ENCODE measurements at places on chromosomes 2 and 18. TPM values are rescaled to one million over a fixed set of nuclear protein-coding genes. Genes with fewer than 3 reads are reported as not detected.

The COL3A1 gene
- total RNA-seq = 6.9 TPM

The CMPK2 gene
- total RNA-seq = 0.80 TPM

The TRIB2 gene
- 43.2 TPM for total RNA-seq

The GALR1 gene
- total RNA-seq = not detected

- no peaks in the 10 kb centered on the region for H3K4me1 ChIP-seq
- DNase-seq = no peak
- no peak overlapping the region for H3K4me3 ChIP-seq
Measured at GRCh38 chr2:65026154-65026553, 30.1 kb upstream of the CEP68 start.

- DNase-seq = no peak
- no peak overlapping the region for H3K4me3 ChIP-seq
- no peaks in the 10 kb centered on the region for H3K4me1 ChIP-seq
- no peaks in the 10 kb centered on the region for H3K27me3 ChIP-seq
Measured at GRCh38 chr2:168596881-168597655, 141.0 kb downstream of the CERS6 start.

DNA sequence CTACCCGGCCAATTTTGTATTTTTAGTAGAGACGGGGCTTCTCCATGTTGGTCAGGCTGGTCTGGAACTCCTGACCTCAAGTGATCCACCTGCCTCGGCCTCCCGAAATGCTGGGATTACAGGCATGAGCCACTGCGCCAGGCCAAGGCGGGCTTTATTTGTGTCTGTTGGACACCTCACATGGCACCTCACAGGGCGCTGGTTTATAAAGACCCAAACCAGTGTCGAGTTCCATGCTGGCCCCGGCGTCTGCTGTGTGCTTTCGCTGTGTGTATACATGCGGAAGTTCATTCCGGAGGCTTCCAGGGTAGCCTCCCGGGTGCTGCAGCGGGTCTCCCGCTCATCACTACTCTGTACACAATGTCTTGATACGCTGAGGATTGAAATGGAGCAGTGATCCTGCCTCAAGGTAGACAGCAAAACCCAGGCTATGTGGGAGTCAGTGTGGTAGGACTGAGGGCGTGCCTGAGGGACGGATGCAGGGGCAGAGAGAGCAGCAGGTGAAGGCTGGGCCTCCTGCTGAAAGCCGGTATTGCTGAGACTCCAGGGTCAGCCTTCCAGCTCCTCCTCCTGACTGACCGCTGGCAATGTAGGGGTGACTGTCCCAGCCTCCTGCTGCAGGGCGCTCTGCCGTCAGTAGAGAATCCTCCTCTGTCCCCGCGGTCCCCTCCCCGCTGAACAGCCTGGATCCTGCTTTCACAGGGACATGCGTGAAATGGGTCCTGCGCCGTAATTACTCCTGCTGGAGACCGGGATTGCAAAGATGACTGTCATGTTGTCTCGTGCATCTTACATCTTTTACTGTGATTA lies 22.7 kb downstream of the LDLRAD4 start:
- H3K27ac ChIP-seq = no peak overlapping the region
- no peaks in the 10 kb centered on the region for H3K36me3 ChIP-seq
- H3K4me3 ChIP-seq = no peak overlapping the region

DNA sequence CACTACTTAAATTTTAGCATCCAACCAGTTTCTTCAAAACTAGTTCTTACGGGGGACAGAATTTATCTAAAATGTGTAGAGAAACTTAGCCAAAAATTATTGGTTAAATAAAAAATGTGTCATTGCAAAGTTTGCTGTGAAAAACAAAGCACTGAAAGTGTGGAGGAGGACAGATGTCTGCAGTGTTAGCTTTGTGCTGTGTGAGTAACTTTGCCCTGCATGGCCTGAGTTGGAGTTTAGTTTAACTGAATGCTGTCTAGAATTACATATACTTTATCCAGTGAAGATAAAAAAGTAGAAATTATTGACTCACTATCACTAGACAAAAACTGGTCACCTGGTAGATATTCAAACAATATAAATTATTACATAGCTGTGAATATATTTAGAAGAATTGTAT lies 1225.2 kb upstream of the CELF4 start:
- H3K36me3 ChIP-seq = no peaks in the 10 kb centered on the region
- no peak for DNase-seq
- no peaks in the 10 kb centered on the region for H3K4me1 ChIP-seq
- H3K27ac ChIP-seq = no peak overlapping the region

Measured in Panc1 (cell line).